Activated T-cell treated with anti-CD3 and anti-CD28 coated beads for 4 hours (primary cell): ENCODE measurements at places on chromosomes 1 and 21.

DNA sequence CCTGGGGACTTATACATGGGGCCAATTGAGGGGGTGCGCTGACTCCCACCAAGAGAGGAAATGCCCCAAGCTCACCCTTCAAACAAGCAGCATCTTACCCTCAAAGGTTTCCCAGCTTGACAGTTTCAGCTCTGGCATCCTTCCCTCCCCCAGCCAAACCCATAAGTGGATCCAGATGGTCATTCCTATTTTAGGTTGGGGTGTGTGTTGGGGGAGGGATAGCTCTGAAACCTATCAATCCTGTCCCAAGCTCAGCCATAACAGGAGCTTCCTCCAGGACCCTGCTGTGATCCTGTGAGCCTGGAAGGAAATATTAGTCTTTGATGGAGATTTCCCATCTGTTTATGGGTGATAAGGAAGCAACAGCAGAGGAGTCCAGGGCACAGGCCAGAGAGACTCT lies 3.4 kb upstream of the TMEM222 start:
- DNase-seq, result no peak

GRCh38 chr1:41351262-41352151 lies 9.7 kb upstream of the FOXO6 start:
- DNase-seq, result no peak

- no peak for DNase-seq
Observed at GRCh38 chr21:25967181-25967900, 203.2 kb downstream of the APP start.

GRCh38 chr1:178536844-178537371 lies 24.0 kb downstream of the TEX35 start:
- no peak for DNase-seq

DNA sequence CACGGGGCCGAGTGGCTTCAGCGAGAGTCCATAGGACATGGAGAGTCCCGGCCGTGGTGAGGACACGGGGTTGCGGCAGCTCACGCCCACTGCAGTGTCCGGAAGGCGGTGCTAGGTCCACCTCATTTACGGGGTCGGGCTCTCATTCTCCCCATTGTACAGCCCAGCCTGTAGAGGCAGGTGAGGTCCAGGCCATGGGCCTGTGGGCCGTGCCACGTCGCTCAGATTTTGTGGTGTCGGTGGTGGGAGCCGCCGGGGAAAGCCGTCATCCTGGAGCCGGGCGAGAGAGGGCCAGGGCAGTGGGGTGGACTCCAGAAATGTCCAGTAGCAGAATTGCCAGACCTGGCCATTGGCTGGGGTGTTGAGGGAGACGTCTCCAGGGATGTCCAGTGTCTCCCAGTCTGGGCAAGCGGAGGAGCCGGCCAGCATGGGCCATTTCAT lies 59.4 kb downstream of the PRKCZ start:
- no peak for DNase-seq

DNA sequence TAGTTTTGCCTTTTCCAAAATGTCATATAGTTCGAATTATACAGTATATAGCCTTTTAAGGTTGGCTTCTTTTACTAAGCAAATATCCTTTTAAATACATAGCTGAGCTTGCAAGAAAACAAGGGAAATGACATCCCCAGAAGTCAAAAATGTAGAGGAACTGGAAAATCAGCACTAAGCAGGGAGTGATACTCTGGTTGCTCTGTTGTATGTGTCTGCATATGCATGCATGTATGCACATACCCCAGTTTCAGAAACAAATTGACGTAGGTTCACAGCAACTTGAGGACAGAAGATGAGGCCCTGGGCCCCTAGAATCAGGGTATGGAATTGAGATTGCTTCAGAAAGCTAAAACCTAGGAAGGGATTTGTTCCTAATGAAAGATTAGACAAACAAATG lies 75.1 kb upstream of the GNG4 start:
- no peak for DNase-seq

GRCh38 chr1:112692681-112693080 lies 14.2 kb downstream of the RHOC start:
- DNase-seq, result no peak

DNA sequence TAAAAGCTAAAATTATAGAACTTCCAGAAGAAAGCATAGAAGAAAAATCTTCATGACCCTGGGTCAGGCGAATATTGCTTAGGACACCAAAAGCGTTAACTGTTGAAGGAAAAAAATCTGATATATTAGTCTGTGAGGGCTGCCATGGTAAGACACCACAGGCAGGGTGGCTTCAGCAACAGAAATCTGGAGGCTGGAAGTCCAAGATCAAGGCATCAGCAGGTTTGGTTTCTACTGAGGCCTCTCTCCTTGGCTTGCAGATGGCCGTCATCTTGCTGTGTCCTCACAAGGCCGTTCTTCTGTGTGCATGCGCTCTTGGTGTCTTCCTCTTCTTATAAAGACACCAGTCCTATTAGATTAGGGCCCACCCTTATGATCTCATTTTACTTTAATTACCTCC lies 14.5 kb downstream of the IFNLR1 start:
- DNase-seq, result no peak

DNA sequence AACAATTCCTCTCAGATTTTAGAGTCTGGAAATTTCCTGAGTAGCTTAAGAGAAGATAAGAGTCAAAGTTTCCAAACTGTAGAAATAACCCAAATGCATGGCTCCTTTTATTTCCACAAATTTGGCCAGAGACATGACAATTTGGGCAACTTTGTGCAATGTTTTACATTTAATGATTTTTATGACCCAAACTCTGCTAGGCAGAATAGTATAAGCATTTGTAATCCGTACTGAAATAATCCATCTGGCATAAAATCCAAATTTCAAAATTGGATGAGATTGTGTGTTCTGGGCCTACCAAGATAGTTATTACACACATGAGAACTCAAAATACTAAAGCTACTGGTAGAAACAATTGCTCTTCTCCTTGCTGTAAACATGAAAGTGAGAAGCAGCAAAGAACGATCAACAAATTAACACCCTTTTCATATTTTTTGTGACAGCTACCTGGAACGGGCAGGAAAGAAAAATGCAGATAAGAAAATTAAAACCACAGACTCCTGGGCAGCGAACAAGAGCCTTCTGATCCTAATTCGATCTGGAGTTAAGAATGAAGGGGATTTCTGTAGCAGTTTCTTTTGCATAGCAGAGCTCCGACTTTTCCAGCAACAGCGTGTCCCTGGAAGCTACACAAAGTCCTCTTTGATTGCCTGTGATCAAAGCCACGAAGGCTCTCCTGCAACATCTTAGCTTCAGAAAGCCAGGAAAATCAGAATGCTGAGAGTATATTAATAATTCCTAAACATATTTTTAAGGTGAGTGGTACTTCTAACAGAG lies 191.2 kb downstream of the GRIK1 start:
- no peak for DNase-seq

- no peak for DNase-seq
Observed at GRCh38 chr1:97832481-97832880, 88.4 kb downstream of the DPYD start.

- no peak for DNase-seq
Observed at GRCh38 chr1:184267747-184268146, 119.1 kb upstream of the C1orf21 start.

GRCh38 chr21:43262427-43262826 lies 93.6 kb downstream of the CRYAA start:
- no peak for DNase-seq

DNA sequence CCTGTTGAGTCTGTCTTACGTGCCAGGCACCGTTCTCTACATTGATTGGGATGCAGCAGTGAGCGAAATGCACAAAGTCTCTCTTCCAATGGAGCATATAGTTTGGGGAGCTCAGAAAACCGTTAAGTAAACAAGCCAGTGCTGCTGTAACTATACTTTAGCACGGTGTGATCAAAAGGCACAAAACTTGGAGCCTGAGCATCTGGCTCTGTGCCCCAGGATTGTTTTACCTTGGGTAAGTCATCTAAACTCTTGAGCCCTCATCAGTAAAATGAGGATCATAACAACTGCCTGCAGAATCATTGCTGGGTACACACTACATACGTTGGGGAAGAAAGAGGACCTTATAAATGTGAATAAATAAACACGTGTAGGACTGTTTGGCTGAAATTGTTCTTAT lies 1.8 kb downstream of the HHIPL2 start:
- no peak for DNase-seq

DNA sequence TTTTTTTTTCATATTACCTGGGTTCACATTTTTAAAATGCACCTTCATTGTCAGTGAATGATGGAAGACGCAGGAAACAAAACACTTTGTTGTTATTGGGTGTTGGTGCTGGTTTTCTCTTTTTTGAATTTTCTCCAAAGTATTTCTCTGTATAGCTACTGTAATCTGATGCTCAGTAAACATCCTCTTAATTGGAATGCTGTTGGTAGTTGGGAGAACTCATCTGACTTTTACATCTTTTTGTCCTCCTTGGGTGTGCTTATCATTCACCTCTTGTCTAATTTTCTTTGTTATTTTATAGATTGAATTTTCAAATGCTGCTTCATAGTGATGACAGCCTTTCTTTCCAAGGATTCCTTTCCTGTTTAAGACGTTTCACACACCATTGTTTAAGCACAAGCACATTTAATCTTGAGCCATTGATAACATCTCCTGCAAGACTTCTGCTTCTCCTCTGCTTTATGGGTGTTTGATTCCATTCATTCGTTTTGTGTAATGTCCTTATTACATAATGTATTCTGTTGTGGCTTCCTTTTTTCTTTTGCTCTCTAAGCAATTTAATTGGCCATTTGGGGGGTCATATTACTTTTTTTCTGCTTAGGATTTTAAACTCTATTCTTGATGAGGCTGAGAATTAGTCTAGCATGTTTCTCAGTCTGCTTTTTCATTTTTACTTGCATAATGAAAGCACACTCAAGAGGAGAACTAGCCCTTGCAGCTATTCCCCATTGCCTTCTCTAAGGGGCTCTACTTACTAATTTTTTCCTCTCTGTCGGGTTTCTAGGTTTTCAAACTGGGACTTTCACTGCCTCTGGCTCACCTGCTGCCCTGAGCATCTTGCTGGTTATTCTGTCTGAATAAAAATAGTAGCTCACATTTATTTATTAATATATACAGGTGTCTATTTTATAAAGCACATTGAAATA lies 42.0 kb upstream of the CD34 start:
- DNase-seq, result no peak

GRCh38 chr1:153417136-153417888 lies 992 bp downstream of the S100A7A start:
- DNase-seq, result no peak

DNA sequence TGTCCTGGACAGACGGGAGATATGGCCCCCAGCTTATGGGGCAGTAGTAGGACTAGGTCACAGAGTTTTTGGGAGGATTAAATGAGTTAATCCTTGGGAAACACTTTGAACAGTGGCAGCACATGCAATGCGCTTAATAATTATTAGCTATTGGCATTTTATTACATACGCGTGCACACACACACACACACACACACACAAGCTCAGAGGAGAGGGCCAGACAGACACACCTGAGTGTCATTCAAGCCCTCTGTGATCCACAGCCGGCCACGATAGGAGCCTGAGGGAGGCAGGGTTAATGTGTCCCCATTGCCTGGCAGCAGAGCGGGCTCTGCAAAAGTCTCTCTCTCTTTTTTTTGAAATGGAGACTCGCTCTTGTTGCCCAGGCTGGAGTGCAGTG lies 37.9 kb downstream of the EPHA2 start:
- DNase-seq, result no peak

DNA sequence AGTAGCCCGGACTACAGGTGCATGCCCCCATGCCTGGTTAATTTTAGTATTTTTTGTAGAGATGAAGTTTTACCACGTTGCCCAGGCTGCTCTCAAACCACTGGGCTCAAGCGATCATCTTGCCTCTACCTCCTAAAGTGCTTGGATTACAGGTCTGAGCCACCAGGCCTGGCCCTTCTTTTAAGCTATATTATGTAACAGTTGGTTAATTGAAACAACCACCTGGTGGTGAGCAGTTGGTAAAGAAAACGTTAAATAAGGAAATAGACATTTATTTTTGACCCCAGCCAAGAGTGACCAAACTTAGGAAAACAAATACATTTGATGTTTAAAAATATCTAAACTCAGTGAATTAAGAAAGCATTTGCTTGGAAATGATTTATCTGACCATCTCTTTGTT lies 12.1 kb upstream of the PDC start:
- DNase-seq, result no peak

DNA sequence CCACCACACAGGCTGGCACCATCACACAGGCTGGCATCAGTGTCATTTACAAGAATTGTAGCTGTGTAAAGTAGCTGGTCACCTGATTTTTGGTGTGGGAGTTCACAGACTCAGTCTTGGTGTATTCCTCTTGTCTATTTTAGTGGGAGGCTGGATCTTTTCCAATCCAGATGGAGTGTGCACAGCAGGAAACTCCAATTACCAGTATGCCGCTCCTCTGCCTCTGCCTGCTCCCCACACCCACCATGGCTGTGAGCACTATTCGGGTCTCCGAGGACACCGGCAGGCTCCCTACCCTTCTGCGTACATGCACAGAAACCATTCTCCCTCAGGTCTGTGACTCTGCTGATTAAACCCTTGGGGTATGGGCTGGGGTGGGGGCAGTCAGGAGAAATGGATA lies 24.2 kb downstream of the TBX19 start:
- no peak for DNase-seq
